Tibial nerve (tissue), 4 donors: ENCODE measurements at places on chromosomes 1 and 21. TPM values are rescaled to one million over a fixed set of nuclear protein-coding genes. Genes with fewer than 3 reads are reported as not detected.

The RAB42 gene
- 8.7 TPM for total RNA-seq

The LRRC39 gene
- total RNA-seq: 7.5 TPM

The APCS gene
- not detected for total RNA-seq

The HES5 gene
- 0.87 TPM for total RNA-seq

The FAAH gene
- total RNA-seq: 111 TPM

The VSIG8 gene
- total RNA-seq: not detected

The SPRR1A gene
- total RNA-seq: not detected

The OR2L13 gene
- total RNA-seq: not detected

The SOAT1 gene
- 12.6 TPM for total RNA-seq

The GNAT2 gene
- not detected for total RNA-seq

The KRTAP10-8 gene
- not detected for total RNA-seq

The SLC5A3 gene
- 38.1 TPM for total RNA-seq

The CLDN14 gene
- total RNA-seq: 1.3 TPM

The ATP6V1G3 gene
- total RNA-seq: not detected

The SAMD11 gene
- 15.9 TPM for total RNA-seq

The SPATA45 gene
- total RNA-seq: not detected

The P3H1 gene
- 56.5 TPM for total RNA-seq

The MROH7 gene
- 7.2 TPM for total RNA-seq

The IL22RA1 gene
- total RNA-seq: not detected

The A3GALT2 gene
- total RNA-seq: not detected

The MYOG gene
- not detected for total RNA-seq

The NCAM2 gene
- total RNA-seq: 22.0 TPM

The SLC30A7 gene
- 28.8 TPM for total RNA-seq

The OR10R2 gene
- not detected for total RNA-seq

The BRINP3 gene
- total RNA-seq: 0.20 TPM

The UBXN10 gene
- total RNA-seq: 0.44 TPM

The NIBAN1 gene
- total RNA-seq: 23.8 TPM

The LCE1C gene
- not detected for total RNA-seq

The KCNJ15 gene
- total RNA-seq: 0.39 TPM

The STUM gene
- 7.5 TPM for total RNA-seq

The ZYG11A gene
- not detected for total RNA-seq

The TPTE gene
- not detected for total RNA-seq

The SH3BP5L gene
- total RNA-seq: 21.4 TPM

The PLOD1 gene
- 68.2 TPM for total RNA-seq

The FMO3 gene
- total RNA-seq: 4.8 TPM

The RPL11 gene
- 749 TPM for total RNA-seq

The S100A2 gene
- total RNA-seq: 4.2 TPM

The FAM72C gene
- 1.2 TPM for total RNA-seq

The TEDDM1 gene
- not detected for total RNA-seq
